ENCODE measurements at places on chromosomes 16 and 17. TPM values are rescaled to one million over a fixed set of nuclear protein-coding genes. Genes with fewer than 3 reads are reported as not detected.

- no peak for DNase-seq
Measured at GRCh38 chr17:60803059-60803458, 125.4 kb downstream of the BCAS3 start.

DNA sequence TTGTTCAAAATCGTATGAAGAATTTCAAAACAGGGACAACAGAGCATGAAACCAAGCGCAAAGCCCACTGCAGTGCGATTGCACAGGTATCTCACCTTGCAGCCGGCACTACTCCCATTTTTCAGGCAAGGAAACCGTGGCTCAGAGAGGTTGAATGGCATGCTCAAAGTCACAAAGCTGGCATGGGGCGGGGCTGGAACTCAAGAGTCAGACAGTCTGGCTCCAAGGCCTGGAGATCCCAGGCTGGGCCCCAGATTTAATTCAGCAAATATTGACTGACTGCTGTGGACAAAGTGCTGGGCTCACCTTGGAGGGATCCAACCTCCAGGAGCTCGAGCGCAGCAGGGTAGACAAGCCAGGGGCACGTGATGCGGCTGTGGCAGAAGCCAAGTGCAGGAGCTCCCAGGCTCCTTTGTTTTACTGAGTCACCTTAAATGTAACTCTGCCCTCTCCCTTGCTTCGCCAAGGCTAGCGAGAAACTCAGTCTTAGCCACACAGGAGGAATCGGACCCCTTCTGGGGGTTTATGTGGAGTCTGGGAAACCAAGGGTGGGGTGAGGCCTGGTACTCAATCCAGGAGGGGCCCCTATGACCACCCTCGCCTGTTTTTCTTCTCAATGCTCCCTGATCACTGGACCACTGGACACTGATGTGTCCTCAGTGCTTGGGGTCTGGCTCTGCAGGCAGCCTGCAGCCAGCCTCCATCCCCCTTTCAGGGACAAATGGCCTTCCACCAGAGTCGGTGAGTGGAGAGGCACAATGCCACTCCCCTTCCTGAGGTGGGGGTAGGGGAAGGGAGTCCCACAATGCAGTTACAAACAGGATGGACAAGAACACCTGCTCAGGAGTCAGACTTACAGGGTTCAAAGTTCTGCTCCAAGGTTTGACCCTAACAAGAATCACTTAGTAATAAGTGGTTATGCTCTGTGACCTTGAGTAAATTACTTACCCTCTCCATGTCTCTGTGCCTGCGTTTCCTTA lies 3.9 kb upstream of the SPATA20 start:
- DNase-seq = no peak

Gene RHBDF1
- 39.7 TPM for total RNA-seq

Gene CCL17
- not detected for total RNA-seq
